IMR-90 (cell line): ENCODE measurements at places on chromosomes 1 and 21. TPM values are rescaled to one million over a fixed set of nuclear protein-coding genes. Genes with fewer than 3 reads are reported as not detected.
A peak's percentile ranks its signal among the peaks of the same experiment; 100 is the strongest.

DNA sequence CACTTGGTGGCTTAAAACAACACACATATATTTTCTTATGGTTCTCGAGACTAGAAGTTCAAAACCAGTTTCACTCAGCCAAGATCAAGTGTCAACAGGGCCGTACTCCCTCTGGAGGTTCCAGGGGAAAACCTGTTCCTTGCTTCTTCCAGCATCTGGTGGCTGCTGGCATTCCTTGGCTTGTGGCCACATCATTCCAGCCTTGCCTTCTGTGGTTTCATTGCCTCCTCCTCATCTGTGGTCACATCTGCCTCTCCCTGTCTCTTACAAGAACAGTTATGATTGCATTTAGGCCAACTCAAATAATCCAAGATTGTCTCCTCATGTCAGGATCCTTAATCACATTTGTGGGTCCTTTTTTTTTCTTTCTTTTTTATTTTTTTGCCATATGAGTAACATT lies 240.7 kb upstream of the HOOK1 start:
- peak; percentile 74 for DNase-seq

GRCh38 chr1:34049477-34049876 lies 115.6 kb downstream of the CSMD2 start:
- DNase-seq, result no peak

DNA sequence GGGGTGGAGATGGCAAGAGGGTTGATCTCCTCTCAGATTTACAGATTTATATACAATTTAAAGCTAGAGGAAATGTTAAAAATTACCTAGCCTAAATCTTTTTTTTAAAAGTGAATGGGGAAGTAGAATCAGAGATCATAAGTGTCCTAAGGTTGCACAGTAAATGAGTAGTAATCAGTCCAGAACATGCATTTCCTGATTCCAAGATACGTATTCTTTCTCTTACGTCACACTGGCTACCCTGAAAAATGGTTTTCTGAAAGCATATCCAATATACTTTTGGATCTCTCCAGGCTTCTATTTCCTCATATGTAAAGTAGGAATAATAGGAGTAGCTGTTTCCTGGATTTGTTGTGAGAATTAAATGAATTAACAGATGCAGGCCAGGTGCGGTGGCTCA lies 11.7 kb downstream of the GADD45A start:
- DNase-seq, result no peak

GRCh38 chr21:33578959-33579542 lies 9.4 kb downstream of the DONSON start:
- peak; percentile 58 for DNase-seq

DNA sequence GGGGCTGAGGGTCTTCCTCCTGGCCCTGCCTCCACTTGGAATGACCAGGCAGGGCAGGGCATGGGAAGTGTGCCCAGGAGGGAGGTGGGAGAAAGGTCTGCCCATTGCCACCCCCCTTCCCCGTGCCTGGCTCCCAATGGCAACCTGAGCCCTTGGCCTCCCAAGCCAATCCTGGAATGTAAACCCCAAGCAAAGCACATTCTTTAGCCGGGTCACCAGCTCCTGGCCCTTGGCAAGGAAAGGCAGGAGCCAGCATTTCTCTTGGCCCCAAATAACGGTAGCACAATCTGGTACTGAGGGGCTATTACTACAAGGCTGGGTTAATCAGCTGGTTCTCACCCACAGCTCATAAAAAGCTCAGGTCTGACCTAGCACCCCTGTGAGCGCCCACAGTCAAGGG lies 6.9 kb upstream of the NUAK2 start:
- no peak for DNase-seq

- no peak for DNase-seq
These were observed 164.2 kb downstream of the PPIAL4G start for GRCh38 chr1:148318904-148319242.

GRCh38 chr1:36094621-36095061 lies 5.9 kb downstream of the ADPRS start:
- DNase-seq, result no peak

DNA sequence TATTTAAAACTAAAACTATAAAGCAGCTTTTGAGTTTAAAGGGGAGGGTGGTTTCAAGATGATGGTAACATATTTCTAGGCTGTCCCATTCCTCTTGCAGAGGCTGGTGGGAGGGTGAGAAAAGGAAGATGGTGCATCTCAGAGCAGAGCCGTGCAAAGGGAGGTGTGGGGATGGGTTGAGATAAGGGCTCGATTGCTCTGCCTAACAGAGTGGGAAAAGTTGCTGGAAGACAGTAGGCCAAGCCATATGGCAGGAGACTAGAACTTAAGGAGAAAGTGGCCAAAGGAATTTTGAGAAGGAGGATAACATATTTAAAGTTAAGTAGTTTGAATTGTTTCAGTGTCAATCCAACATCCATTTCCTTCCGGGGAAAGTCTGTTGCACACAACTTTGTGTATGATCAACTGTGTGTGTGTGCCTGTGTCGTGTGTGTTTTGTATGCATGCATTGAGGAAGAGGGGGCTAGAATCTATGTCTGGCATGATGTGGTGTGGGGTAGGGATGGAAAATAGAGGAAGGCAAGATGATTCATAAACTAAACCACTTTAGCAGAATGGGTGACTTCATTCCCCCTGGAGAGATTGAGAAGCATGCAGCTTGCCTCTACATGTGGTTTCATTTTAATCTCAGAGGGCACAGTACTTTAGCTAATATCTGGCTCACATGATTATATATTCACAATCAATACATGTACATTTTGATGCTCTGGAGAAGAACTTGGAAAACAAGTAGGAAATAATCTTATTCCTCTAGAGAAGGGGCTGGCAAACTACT lies 145.0 kb upstream of the DNAH14 start:
- peak; percentile 50 for DNase-seq

- DNase-seq, result no peak
These were observed 611.2 kb upstream of the ADGRL4 start for GRCh38 chr1:79617777-79618176.

GRCh38 chr21:26945916-26946675 lies 20.8 kb downstream of the ADAMTS5 start:
- DNase-seq, result no peak

DNA sequence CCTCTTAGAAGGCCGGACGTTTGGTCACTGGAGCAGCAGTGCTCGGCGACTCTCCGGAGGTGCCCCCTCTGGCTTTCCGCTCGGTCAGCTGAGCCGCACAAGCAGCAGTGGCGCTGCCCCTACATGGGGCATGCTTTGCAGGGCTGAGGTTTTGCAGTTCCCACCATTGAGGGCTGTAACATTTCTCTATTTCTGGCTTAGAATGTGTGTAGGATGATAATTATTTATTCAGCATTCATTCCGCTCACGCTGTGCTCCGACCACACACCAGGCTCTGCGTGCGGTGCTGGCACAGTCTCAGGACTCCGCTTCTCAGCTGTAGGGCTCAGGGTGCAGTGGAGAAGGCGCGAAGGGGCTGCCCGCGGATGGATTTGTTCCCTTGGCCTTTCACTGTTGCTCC lies 119.5 kb downstream of the PCBP3 start:
- no peak for DNase-seq

GRCh38 chr1:169630006-169630405 lies at the start of gene SELP:
Gene SELP, minus strand, starts transcription at chr1:169630124. Its CDS starts 50 bp downstream, at chr1:169630074.
- no peak for DNase-seq

GRCh38 chr1:67687649-67688048 lies 2.6 kb downstream of the GADD45A start:
- peak; percentile 83 for DNase-seq

DNA sequence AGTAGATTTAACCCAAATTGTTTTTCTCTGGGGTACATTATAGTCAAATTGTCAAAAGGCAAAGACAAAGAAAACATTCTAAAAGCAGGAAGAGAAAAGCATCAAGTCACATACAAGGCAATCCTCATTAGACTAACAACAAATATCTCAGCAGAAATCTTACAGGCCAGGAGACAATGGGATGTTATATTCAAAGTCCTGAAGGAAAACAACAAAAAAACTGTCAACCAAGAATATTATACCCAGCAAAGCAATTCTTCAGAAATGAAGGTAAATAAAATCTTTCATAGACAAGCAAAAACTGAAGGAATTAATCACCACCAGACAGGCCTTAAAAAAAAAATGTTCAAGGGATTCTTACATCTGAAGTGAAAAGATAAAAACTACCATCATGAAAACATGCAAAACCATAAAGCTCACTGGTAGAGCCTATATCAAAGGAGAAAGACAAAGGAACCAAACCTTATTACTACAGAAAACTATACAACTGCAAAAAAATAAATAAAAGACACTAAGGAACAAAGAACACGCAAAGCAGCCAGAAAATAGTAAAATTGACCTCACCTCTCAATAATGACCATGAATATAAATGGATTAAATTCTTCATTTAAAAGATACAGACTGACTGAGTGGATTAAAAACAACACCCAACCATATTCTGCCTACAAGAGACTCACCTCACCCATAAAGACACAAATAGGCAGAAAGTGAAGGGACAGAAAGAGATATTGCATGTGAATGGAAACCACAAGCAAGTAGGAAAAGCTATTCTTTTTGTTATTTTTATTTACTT lies 113.8 kb upstream of the ZC3H11B start:
- DNase-seq, result no peak

- no peak for DNase-seq
These were observed 2.4 kb downstream of the PDPN start for GRCh38 chr1:13586001-13586400.

DNA sequence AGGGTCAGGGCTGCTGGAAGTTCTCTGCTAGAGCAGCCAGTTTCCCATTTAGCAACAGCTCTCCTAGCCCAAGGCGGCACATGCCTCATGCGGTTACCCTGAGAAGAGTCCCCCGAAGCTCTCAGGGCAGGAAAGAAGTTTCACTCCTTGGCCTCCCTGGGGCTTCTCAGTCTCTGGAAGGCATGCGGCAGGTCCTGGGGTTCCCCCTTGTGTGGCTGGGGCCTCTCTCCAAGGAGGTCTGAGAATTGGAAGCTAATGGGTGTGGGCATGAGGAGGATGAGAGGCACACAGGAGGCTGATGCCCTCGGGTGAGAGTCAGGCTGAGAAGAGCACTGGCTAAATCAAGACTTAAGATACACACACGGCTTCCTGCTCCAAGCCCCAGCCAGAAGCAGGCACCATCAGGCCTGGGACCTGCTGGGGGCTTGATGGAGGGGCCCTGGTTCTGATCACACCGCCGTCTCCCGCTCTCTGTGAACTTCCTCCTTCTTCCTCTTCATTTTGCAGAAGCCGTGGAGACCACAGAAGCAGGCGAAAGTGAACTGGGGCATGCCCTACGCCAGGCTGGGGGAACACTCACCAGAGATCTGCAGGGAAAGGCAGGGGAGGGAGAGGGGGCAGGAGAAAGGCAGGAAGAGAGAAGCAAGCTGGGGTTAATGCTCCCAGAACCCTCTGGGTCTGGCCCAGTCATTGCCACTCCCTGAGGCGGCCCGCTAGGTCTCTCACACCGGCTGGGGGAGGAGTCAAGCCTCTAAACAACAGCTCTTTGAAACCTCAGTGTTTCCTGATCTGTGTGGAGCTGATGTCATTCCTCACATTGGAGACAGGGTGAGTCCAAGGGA lies 15.1 kb downstream of the BLACAT1 start:
- DNase-seq, result peak; percentile 54

- no peak for DNase-seq
These were observed 112.6 kb downstream of the LRIG2 start for GRCh38 chr1:113185463-113186104.

- DNase-seq, result peak; percentile 29
These were observed 25.6 kb downstream of the PHACTR4 start for GRCh38 chr1:28395181-28395580.

- DNase-seq, result peak; percentile 20
These were observed 373 bp downstream of the MTF1 start for GRCh38 chr1:37858931-37859506.

DNA sequence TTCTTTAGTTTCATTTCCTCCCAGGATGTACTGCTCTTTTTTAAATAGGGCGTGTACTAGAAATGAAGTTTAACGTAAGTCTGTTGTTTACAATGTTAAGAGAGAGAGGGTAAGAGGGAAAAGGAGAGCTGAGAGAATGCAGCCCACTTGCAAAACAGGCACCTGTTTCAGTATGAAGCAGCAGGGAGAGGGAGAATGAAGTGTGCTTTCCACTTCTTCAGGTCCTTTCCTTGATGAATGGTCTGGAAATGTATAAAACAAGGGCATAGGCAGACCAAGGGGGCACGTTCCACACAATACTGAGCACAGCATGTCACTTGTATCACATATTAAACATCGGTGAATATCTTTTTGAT lies 2.0 kb downstream of the KCNA3 start:
- no peak for DNase-seq

- no peak for DNase-seq
These were observed 177.3 kb downstream of the TRIM33 start for GRCh38 chr1:114333690-114334089.

- no peak for DNase-seq
These were observed 13.4 kb downstream of the TSNAX start for GRCh38 chr1:231541842-231542241.

- DNase-seq, result no peak
These were observed 102.5 kb upstream of the L1TD1 start for GRCh38 chr1:62092110-62092509.

- DNase-seq, result peak; percentile 75
These were observed 6.5 kb upstream of the C2CD4D start for GRCh38 chr1:151846062-151846568.

GRCh38 chr1:184283999-184284398 lies 102.8 kb upstream of the C1orf21 start:
- DNase-seq, result peak; percentile 94

DNA sequence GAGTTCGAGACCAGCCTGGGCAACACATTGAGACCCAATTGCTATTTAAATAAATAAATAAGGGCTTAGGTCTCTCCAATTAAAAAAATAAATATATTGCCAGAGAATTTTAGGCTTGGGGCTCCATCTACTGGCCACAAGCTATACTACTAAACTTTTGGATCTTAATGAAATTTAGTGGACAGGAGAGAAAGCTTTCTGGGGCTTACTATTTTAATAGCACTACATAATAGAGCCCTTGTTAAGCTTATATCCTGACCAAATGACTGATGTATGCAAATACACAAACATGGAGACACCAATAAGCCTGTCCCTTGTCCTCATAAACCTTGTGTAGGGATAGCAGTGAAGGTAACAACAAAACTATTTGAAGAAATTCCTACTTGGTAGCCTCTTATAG lies 18.4 kb downstream of the CCT3 start:
- DNase-seq, result peak; percentile 34

DNA sequence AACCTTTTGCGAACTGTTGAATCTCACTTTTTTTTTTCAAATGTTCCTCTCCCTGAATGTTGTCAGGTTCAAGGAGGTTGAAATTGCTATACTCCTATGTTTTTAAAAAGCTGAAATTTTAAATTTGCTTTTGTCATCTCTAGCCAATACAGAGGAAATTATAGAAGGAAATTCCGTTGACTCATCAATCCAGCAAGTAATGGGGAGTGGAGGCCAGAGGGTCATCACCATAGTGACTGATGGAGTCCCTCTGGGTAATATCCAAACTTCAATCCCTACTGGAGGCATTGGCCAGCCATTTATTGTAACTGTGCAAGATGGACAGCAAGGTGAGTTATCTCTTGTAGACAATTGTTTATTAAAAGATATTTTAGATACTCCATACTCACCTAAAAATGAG lies 36.3 kb downstream of the GABPB2 start:
- peak; percentile 68 for DNase-seq

Gene IKBKE
- 21.4 and 24.0 TPM in 2 replicates for total RNA-seq

Gene AKR7A2
- total RNA-seq, result 50.5 and 60.2 TPM in 2 replicates

Gene OXCT2
- 0.18 and 0.28 TPM in 2 replicates for total RNA-seq

Gene CELA3B
- not detected in 2 replicates for total RNA-seq

Gene ITGB2
- total RNA-seq, result not detected in 2 replicates

Gene RAP1GAP
- under 0.01 TPM in 1 of 2 replicates, not detected in the other for total RNA-seq

Gene PADI3
- not detected in 2 replicates for total RNA-seq

Gene CACYBP
- 61.8 and 159 TPM in 2 replicates for total RNA-seq

Gene S100A9
- total RNA-seq, result not detected in 2 replicates

Gene CD1E
- total RNA-seq, result not detected in 2 replicates
